ENCODE measurements at places on chromosomes 7 and 10.

GRCh38 chr10:80144696-80145131 is 12.2 kb downstream of the PLAC9 start:
- no peak for DNase-seq

DNA sequence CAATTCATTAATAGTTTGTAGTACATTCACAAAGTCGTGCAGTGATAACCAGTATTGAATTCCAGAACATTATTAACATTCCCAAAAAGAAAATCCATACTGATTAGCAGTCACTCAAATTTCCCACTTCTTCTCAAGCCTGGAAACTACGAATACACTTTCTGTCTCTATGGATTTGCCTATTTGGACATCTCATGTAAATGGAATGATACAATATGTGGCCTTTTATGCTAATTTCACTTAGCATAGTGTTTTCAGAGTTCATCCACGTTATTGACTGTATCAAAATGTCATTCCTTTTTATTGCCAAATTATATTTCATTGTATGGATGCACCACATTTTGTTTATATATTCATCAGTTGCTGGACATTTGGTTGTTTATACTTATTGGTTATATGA is 78.8 kb downstream of the STK31 start:
- no peak for DNase-seq

- DNase-seq: no peak
These were observed 81.5 kb downstream of the MAD1L1 start for GRCh38 chr7:2151237-2151636.

DNA sequence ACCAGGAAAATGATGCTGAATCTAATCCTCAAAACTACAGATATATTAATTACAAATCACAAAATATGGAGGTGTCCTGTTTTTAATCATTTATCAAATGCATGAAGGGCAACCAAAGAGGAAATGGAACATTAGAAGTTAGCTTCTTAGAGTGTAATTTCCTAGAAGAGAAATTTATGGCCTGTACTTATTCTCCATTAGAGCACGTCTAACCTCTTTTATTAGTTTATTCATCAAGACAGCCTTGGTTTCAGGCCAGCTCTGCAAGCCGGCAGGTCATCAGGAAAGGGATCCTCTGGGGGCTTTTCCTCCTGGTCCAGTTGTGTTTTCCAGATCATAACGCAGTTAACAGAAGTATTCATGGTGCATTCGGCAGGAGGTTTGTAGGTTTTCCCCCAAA is 517.6 kb downstream of the KCNMA1 start:
- no peak for DNase-seq

DNA sequence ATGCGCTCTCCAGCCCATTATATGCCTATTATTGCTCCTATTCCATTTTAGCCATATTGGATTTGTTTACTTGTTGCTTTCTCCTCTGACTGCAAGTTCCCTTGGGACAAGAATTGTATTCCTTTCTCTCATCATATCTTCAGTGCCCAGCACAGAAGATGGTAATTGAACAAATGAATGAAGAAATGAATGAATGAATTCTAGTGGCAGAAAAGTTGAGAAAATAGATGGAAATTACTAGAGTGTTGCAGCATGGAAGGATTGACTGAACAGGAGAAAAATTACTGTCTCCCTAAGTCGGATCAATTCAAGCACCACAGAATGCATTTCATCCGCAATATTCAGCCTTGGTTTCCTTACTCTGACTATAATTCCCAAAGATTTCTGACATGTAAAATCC is 1243.2 kb downstream of the SORCS1 start:
- DNase-seq: no peak

DNA sequence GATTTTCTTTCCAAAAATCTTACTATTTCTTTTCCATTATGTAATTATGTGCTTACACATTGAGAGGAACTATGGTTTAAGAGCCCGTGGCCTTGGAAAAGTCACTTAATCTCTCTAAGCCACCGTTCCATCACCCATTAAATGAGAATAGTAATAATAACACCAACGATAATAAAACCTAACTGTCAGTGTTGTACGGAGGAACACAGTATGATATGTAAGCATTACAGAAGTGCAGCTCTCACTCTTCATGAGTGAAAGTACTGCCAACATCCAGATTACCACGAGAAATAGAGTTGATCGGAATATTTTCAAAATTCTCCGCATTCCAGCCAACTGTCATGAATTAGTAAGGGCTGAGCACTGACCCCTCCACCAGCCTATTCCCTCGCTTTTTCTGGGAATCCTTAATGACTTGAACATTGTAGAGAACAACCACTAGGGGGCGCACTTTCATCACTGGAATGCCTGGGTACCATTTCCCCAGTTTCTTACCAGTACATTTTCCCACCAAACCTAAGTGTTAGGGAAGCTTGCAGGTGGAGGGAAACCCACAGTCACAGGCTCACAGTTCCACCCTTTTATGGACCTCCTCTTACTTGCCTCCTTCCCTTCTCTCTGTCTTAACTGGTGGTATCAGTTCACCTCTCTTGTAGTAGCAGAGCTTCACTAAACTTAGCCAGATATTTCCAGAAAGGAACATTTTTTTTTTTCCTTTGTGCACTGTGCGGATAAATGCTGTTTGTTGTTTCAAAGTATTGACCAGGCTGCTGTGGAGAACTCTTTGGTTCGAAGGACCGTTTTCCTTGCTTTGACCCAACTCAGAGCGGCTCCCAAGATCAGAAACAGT is 27.8 kb downstream of the NKX2-3 start:
- DNase-seq: peak; percentile 34

DNA sequence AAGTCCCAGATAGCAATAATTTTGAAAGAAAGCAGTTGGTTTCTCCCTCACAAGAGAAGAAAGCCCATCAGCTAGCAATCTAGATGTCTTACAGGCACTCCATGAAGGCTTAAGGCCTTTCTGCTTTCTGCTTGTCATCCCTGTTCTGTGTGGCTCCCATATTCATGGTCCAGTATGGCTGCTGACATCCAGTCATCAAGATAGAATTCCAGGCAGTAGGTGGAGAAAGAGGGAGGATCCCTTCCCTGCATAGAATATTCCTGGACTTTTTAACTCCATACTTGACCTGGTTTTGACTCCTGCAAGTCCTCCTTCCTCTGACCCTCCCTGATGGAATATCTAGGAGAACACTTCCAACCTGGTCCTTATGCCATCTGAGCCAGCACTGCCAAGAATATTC is 389.9 kb upstream of the AKR1E2 start:
- no peak for DNase-seq

GRCh38 chr10:5888843-5889623 is 660 bp downstream of the ANKRD16 start:
- peak; percentile 4 for DNase-seq

GRCh38 chr10:13448216-13448615 is 80.6 kb downstream of the BEND7 start:
- DNase-seq: no peak

DNA sequence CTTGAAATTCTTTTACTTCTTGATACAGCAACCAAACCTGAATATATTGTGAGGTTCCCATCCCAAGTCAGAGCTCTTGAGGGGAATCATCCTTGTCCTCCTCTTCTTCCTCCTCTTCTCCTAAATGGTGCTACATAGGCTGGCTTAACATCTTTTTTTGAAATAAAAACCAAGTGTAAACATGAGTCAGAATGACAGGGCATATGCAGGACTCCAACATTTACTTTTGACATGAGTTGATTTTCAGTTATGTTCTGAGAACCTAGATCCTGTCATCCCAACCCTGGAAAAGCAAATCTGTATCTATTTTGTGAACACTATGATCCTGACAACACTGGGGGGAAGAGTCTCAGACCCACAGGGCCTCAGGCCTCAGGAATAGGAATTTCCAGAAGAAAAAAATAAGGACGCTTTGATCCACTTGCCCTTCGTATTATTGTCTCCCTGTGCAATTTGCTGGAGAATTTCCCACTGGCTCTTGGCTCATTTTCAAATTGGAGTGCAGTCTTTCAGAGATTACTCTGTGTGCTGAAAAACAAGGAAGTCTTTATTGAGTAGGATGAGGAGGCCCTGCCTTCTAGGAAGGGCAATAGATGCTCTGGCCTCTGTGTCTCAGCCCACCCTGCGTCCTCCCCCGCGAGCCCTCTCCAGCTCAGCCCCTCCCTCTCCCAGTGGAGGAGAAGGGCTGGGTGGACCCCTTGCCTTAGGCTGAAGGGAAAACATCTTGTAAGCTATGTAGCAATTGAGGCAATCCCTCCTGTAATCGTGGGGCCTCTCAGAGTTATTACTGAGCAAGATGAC is 121.6 kb downstream of the CREB5 start:
- DNase-seq: no peak

DNA sequence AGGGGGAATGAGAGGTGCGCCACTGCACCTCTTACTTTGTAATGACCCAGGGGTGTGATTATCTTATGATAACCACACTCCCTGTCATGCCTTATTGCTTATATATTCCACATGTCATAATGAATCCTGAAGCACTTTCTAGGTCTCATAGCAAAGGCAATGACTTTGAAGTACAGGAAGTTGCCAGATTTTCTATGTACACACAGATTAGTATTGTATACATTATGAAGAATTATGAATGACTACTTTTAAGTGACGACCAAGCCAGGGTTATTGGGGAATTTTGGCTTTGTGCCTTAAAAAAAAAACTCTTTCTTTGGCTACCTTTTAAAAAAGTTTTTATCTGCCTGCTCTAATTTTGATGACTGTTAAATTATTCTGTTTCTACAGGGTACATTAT is 269.6 kb downstream of the MDFIC start:
- no peak for DNase-seq

- peak; percentile 93 for DNase-seq
These were observed 15.8 kb upstream of the DNMBP start for GRCh38 chr10:100025576-100025975.

- DNase-seq: no peak
These were observed 344.4 kb upstream of the PODXL start for GRCh38 chr7:131900785-131901287.

- DNase-seq: no peak
These were observed 58.6 kb upstream of the EFCAB10 start for GRCh38 chr7:105639667-105640493.

DNA sequence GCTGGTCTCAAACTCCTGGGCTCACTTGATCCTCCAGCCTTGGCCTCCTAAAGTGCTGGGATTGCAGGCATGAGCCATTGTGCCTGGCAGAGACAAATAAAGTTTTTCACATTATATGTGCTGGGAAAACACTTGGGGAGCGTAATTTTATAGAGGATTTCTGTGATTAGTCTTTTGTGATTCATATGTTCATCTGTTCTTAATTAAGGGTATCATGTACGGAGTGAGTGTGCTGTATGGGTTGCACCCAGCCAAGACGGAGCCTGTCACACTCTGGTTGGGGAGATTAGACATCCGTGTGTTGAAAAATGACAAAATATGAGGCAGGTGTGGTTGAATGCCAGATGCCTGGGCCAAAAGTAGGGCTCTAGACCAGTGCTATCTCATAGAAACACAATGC is 10.3 kb downstream of the ADRB1 start:
- DNase-seq: no peak

GRCh38 chr10:18793951-18794350 is 134.7 kb downstream of the ARL5B start:
- peak; percentile 7 for DNase-seq

GRCh38 chr10:21238044-21238443 is 287.4 kb downstream of the SKIDA1 start:
- DNase-seq: no peak

GRCh38 chr10:93417266-93417665 is 64.9 kb downstream of the MYOF start:
- no peak for DNase-seq

DNA sequence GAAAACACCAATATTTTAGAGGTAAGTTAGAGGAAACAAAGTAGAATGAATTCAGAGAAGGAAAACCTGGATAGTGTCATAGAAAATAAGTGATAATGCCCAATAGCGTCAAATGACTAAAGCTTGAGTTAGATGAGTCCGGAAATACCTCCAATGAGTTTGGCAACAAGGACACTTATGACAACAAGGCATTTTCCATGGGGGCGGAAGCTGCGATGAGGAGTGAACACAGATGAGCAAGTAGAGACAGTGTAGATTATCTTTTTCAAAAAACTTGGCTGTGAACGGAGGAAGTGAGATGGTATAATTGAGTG is 383 bp upstream of the R3HCC1L start:
- DNase-seq: no peak

DNA sequence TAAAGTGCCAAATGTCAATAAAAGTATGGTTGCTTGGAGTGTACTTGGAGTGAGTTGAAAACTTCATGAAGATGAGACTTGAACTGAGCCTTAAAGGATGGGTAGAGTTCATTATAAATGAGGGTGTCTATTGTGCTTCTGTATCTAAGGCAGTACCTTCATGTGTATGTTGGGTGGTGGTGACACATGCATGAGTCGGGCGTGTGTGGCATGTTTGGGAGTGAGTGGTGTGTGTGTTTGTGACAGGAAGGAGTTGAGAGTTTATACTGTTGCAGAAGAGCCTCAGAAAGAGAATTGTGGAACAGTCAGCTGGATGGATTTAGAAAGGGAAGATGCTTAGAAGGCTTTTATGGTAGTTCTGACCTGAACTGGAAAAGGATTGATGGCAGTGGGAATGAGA is 6.0 kb upstream of the ZRANB1 start:
- no peak for DNase-seq

GRCh38 chr7:12805518-12805928 is 118.1 kb downstream of the ARL4A start:
- no peak for DNase-seq

- DNase-seq: no peak
These were observed 37.2 kb upstream of the PAPSS2 start for GRCh38 chr10:87622314-87623004.

DNA sequence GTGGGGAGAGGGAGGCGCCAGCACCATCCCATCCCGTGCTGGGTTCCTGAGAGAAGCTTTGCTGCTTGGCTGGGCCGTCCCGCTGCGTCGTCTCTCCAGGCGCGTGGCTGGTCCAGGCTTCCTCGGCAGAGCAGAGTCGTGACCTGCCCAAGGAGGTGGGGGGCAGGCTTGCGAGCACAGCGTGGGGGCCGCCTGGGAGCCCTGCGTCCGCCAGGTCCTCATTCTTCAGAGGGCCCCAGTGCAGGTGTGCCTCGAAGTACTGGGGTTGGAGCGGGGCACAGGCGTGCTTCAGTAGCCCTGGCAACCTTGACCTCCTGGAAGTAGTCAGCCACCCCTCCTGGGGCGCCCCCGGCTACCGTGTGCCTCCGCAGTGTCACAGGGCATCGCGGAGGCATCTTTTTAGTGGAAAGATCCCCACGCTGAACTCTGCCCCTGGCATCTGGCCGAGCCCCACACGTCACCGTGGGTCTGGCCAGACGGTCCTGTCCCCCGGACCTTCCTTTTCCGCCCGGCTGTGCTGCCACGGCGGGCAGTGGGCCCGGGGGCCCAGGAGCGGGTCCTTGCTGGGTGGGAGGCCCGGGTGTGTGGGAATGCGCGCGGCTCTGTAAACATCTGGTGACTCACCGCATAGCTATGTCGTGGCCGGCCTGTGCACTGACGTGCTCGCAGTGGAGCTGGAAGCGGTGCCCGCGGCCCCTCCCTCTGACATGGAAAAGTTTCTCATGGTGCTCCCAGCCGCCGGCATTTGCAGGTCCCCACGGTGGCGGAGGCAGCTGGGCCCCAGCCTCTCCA is 6.4 kb downstream of the MAFK start:
- no peak for DNase-seq

All from SHP77 treated with DMSO at 0.1 percent for 48 hours (cell line).